Stimulated activated CD8-positive, alpha-beta memory T cell treated with anti-CD3 and anti-CD28 coated beads, Interleukin-7, amount 100 ng/mL, for 1 hour (primary cell): ENCODE measurements at places on chromosomes 12 and 14.

- no peak for DNase-seq
These were observed 22.2 kb downstream of the MANSC1 start for GRCh38 chr12:12327802-12328201.

DNA sequence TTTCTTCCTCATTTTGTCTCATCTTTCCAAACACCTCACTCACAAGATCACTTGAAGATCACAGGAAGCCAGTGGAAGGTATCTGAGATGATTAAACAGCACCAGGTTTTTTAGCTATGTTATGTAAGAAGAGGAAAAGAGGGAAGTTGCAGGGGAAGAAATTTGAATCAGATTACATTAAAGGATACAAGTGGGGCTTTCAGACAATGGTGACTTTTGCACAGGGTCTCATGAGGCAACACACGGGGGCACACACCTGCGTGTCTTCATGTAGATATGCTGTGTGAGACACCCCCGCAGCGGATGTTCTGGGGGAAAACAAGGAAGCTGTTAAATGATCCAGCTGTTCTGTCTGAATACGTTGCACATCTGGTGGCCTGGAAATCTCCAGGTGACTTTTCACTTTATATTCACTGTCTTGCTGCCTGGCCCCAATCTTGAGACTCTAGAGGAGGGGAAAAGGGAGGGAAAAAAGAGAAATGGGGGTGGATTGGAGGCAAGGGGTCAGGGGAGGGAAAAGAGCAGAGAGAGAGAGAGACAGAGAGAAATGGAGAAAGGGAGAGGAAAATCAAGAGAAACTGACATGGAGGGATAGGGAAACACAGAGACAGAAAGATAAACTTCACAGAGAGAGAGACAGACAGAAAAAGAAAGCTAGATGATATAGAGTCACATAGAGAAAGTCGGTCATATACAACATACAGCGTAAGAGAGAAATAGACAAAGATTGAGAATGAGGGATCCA is 36.3 kb upstream of the PPP1CC start:
- no peak for DNase-seq

DNA sequence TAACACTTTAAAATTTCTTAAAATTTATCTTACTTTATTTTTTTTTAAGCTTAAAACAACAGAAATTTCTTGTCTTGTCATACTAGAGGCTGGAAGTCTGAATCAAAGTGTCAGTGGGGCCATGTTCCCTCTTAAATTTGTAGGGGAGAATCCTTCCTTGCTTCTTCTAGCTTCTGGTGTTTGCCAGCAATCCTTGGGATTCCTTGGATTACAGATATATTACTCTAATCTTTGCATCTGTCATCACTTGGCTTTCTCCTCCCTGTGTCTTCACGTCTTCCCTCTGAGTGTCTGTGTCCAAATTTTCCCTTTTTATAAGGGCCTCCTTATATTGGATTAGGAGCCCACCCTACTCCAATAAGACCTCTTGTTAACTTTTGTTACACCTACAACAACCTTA is 135.6 kb upstream of the PTPRB start:
- no peak for DNase-seq

DNA sequence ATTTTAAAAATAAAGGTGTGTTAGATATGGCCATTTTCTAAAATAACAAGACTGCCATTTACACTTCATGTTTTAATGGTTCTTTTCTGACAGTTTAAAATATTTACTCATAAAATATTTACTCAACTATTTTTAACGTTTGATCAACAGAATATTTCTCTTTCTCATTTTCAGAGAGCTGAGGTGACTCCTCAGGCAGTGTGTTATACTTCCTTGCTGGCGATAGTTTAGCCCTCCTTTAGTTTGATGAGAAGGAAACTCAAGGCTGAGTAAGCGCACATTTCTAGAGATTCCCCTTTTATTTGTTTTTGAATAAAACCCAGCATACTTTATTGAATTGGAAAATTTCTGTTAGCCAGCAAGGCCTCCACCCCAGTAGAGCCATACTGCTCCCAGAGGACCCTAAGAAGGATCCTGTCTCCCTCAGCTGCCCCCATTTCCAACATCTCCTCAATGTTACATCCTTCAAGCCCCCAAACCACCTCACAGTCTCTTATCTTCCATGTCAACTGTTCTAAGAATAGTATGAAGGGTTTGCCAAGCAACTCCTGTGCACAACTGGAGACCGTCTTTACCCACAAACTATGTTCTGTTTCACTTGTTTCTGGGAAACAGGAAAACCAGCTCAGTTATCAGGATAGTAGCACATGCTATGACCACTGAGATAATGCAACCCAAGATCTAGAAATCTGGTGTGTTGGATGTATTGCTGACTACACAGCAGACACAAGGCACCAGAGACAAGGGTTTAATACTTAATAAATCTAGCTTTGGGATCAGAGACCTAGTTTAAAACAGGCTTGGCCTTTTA is 129.5 kb downstream of the STXBP6 start:
- no peak for DNase-seq

DNA sequence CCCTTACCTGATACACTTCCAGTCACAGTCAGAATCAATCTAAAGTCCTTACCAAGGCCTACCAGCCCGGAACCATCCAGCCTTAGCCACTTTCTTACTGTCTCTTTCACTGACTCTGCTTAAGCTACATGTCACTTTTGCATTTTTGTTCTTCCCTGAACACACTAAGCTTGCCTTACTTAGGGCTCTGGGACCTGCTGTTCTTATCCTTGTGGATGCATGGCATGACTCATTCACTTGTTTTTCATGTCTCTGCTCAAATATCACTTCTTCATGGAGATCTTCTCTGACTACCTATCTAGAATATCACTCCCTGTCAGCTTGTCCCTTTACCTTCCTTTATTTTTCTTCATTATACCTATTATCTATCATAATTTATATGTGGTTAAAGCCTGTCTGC is 65.6 kb upstream of the ZDHHC17 start:
- DNase-seq, result no peak

GRCh38 chr14:53193193-53193592 is 40.1 kb upstream of the DDHD1 start:
- DNase-seq, result no peak

DNA sequence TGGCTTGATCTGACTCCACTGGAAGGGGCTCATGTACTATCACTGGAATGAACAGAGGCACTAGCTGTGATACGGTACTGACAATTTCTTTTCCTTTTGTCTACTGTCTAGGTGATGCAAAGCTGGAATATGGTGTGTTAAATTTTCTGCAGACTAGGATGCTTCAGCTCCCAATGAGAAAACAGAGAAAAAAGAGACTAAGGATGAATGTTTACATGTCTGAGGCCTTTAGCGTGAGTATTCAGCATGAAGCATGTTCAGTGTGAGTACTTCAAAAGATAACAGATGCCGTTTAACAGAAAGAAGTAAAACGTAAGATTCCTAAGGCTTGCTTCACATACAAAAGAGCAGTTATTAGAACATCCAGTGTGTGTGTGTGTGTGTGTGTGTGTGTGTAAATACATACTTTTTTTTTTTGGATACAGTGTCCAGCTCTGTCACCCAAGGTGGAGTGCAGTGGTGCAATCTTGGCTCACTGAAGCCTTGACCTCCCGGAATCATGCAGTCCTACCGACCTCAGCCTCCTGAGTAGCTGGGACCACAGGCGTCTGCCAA is 92.3 kb upstream of the FERMT2 start:
- no peak for DNase-seq

- DNase-seq, result no peak
These were observed 135.9 kb downstream of the KTN1 start for GRCh38 chr14:55715889-55716288.

GRCh38 chr12:51009056-51009440 is 17.1 kb downstream of the SLC11A2 start:
- no peak for DNase-seq

- no peak for DNase-seq
These were observed 85.7 kb downstream of the KIF26A start for GRCh38 chr14:104224131-104224505.

DNA sequence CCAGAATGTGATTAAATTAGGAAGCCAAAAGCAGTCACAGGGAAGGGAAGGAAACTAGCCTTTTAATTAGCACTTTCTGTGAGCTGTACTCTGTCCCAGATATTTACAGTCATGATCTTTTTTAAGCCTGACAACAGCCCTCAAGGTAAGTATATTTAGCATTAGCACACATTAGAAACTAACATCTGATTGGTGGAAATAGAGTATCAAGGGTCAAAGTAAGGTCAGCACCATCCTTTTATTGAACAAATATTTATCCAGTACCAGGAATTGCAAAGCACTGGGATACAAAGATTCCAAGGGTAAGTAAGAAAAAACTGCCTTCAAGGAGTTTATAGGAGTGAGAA is 28.2 kb downstream of the RPGRIP1 start:
- DNase-seq, result no peak

DNA sequence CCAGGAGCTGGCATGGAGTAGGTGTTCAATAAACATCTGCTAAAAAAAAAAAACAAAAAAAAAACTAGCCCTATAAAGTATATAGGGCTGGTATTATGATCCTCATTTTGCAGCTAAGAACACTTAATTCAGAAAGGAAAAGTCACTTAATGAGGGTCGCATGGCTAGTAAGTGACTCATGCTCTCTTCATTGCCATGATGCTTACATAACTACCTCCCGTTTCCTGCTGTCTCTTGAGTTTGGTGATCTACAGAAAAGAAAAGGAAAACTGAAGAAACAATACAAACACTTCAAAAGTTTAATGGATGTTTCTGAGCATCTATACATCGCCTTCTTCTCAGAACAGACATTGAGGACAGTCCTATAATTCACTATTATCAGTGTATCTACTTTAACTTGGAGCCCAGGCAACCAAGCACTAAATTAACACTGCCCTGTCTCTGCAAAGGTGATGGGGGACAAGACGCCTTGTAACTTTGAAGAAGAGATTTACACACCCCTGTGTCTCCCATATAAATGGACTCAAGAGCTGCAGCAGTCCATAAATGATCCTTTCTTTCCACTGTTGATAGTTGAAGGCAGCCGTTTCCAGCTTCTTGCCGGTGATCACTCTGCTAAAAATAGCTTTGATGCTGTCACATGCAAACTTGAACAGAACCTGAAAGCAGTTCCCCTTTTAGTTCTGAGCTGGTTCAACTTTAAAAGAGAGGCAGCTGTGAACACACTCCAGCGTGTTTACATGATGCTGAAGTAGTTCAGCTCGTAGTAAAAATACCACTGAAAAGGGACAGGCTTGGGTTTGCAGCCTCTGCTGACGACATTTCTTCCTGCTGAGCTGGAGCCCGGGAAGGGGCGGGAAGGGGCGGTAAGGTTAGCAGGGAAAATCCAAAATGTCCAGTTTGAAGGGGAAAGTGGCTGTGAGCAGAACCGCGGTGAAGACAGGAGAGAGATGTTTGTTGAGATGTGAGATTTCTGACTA is 113.3 kb downstream of the FOXN3 start:
- no peak for DNase-seq

DNA sequence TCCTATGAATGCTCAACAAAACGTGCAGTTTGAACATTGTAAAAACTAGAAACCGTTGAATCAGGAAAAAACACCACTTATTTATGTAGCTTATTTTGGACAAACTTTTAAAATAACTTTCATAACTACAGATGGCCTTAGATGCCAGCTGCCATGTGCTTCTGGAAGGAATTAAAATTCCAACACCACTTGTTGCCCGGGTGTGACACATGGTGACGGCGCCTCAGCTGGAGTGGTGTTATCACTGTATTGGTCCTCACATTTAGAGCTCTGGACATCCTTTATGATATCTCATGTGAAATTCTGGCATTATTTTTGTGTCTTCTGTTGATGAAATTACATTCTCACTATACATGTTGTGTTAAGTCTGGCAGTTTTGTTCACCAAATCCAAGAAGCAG is 211.0 kb downstream of the IPO8 start:
- DNase-seq, result no peak

- DNase-seq, result no peak
These were observed 15.8 kb downstream of the ATP5MC2 start for GRCh38 chr12:53660041-53660440.

DNA sequence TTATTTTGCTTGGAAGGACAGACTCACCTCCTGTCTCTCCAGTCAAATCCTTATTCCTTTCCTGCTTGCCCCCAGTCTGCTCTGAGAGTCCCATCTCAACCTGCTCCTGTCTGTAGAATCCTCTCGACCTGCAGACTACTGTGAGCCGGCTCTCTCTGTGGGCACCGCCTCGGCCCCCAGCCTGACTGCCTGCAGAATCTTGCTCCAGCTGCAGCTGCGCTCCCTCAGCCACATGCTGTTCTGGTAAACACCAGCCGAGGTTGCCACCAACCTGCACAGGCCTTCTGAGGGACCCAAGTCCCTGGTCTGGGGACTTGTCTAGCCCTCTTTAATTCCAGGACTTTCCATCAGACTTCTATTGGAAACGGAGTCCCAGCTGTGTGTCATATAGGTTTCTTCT is 44.8 kb upstream of the PRMT8 start:
- DNase-seq, result no peak

DNA sequence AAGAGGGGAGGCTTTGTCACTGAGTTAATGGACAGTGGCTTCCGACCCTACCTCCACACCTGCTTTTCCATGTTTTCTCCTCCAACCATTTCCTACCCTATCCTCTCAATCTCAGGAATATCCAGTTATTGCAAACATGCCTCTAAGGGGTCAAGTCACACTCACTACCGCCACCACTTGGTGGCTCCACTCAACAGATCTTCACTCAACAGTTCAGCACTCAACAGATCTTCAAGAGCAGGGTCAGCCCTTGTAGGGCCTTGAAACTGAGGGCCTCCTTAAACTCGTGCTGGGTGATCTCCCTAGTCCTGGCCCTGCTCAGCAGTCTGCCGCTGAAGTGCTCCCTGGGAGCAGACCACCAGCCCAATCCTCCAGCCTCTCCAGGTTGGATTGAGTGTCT is 14.2 kb downstream of the ZNF641 start:
- DNase-seq, result no peak

DNA sequence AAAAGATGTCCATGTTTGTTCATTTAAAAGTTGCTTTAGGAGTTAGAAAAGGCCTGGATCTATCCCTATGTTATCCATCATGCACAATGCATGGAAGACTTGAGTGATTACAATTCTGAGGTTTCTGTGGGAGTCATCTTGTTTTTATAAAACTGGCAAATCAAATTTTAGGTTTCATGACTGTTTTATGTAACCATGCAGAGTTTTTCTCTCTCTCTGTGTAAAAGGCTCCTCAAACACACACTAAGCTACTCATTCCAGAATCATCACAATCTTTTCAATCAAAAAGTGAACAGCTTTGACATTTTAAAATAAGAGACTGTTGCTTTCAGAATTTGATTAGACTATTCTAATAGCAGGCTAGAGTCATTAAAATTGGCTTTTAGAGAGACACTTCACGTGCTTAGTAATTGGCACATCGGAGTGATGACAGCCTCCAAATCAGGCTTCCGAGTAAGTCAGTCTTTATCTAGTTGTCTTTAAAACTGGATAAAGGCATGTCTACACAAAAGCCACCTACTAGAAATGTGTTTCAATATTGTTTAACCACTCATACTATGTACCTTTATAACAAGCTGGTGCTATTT is 31.9 kb downstream of the PRICKLE1 start:
- no peak for DNase-seq

DNA sequence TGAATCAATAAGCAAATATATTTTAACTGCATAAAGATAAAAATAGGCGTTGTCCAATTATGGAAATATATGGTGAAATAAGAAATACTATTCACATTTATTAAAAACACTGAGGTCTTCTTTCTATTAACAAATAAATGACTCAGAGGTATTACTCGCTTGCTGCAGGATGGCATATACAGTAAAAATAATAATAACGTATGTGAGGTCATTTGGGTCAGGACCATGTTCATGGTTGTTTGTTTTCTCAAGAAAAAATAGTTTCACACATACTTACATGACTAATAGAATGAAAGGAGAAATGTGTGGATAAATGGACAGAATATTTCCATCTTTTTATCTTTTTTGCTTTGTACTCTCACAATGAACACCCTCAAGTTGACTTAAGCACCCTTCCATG is 46.5 kb upstream of the RTL1 start:
- DNase-seq, result no peak
